ENCODE measurements at places on chromosomes 13 and 19. TPM values are rescaled to one million over a fixed set of nuclear protein-coding genes. Genes with fewer than 3 reads are reported as not detected.

The DPF1 gene
- total RNA-seq: 0.51 TPM

DNA sequence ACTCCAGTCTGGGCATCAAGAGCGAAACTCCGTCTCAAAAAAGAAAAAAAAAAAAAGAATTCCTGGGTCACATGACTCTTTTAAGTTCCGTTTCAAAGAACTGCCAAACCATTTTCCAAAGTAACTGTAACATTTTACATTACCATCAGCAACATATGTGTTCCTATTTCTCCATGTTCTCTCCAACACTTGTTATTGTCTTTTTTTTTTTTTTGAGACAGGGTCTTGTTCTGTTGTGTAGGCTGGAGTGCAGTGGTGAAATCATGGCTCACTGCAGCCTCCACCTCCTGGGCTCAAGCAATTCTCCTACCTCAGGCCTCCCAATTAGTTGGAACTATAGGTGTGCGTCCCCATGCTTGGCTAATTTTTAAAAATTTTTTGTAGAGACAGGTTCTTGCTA lies 6.5 kb downstream of the LGALS7B start:
- DNase-seq: no peak

- DNase-seq: no peak
Observed at GRCh38 chr13:33184112-33184490, 101.5 kb downstream of the STARD13 start.

- DNase-seq: no peak
Observed at GRCh38 chr19:49975051-49975450, 14.1 kb upstream of the SIGLEC11 start.

DNA sequence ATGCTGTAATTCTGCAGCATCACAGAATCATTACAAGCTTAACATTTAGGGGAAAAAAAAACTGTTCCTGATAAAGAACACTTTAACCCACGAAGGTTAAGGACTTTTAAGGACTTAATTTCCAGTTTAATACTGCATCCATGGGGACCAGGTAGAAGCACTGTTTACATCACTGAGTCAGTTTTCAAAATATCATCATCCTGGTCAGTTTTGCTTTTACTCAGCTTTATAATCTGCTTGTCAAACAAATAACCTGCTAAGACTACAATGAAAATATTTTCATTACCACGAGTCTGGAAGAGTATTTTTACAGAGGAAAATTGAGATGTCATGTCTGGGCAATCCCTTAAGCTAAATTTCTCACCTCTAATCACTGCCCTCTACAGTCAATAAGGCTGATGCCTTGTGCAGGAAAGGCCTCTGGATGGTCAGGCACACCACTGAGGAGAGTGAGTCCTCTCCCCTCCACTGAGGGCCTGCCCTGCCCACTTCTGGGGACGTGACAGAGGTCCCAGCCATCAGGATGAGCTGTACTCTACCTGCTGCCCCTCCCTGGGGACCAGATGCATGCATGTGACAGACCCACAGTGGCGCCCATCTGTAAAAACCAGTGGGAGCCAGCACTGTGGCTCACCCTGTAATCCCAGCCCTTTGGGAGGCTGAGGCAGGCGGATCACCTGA lies 31.0 kb downstream of the FOXO1 start:
- no peak for DNase-seq

- no peak for DNase-seq
Observed at GRCh38 chr13:98900442-98900841, 77.4 kb downstream of the DOCK9 start.

GRCh38 chr13:30145709-30146367 lies 161.5 kb downstream of the KATNAL1 start:
- DNase-seq: peak; percentile 50

GRCh38 chr13:29887686-29888085 lies 37.3 kb upstream of the UBL3 start:
- no peak for DNase-seq

GRCh38 chr19:18966307-18966706 lies 25.3 kb upstream of the HOMER3 start:
- DNase-seq: no peak
